ENCODE measurements at places on chromosomes 1 and 21.

GRCh38 chr21:45283611-45284455 is 3.9 kb downstream of the POFUT2 start:
- no peak for DNase-seq

- DNase-seq: no peak
Observed at GRCh38 chr1:115251340-115251748, 86.7 kb downstream of the NGF start.

DNA sequence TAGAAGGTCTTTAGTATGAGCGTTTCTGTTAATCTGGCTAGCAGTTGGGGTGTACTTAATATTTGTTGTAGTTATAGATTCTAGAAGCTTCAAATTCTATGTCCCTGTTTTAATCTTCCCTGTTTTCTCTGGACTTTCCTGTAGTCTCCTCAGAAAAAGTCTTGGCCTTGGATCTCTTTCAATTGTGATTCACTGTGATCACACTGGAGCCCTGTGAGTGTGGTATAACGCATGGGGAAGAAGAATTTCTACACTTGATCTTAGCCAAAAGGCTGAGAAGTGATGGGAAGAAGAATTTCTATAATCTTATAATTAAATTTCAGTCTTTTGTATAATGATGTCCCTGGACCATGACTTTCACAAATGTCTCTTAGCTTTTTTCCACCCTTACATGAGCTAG is 36.7 kb upstream of the COP1 start:
- DNase-seq: no peak

DNA sequence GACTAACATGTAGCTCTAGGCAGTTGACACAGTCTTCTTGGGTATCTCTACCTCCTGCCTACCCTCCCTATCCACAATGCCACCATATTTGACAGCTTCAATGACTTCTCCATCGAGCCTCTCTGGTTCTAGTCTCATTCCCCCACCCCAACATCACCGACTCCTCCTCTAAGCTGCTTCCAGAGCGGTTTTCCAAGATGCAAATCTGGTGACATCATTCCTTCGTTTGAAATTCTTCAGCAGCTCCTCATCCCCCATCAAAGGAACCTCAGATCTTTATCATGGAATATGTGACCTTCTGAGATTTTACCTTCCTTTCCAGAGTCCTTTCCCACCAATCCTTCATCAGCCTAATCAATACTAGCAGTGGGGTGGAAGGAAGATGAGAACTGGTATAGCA is 352.4 kb upstream of the RUNX1 start:
- DNase-seq: peak; percentile 49

DNA sequence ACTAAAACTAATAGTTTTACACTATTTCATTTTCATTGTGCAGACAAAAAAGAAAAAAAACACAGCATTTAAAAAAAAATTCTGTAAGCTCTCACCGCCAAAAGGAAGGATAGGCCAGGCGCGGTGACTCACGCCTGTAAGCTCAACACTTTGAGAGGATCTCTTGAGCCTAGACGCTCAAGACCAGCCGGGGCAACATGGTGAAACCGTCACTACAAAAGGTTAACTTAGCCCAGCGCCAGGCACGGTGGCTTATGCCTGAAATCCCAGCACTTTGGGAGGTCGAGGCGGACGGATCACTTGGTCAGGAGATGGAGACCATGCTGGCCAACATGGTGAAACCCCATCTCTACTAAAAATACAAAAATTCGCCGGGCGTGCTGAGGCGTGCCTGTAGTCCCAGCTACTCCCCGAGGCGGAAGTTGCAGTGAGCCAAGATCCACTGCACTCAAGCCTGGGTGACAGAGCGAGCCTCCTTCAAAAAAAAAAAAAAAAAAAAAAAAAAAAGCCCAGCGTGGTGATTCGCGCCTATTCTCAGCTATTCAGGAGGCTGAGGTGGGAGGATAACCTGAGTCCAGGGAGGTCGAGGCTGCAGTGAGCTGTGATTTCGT is 14.3 kb upstream of the SPEN start:
- DNase-seq: no peak

- no peak for DNase-seq
Observed at GRCh38 chr1:12201352-12202189, 28.3 kb upstream of the VPS13D start.

DNA sequence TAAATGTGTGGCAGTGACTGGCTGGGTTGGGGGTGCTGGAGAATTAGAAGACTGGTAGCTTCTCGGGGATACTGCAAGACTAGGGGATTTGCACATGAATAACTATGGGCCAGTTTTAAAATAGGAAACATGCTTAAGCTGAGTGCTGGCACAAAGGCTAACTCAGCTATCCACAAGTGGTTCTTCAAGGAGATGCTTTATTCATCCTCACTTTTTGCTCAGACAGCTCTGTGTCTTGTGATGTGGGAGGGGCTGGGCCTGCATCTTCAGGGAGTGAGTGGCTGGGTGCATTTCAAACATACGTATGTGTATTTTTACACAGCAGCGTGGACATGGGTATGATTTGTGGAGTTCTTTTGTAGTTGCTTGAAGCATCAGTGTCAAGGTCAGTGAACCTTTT is 2.3 kb downstream of the COQ8A start:
- no peak for DNase-seq

DNA sequence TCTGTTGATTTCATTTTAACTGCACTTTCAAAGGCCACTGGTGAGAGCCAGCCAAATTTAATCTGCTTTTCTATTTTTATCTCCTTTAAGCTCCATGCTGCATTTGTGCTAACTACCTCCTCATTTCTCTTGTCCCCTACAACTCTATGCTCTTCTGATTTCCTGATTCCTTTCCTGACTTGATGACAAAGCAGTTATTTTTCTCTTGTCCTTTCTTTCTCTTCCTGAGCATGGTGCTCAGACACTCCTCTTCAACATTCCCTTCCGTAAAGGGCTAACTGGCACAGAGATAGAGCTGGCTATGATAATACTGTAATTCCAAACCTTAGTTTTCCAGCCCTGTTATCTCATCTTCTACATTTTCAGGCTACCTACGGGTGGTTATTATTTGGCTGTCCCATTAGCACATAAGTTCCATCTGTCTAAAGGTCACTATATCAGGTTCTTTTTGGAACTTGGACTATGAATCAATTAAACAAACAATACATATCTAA is 6.8 kb upstream of the BCAS2 start:
- no peak for DNase-seq

GRCh38 chr1:72564749-72565148 is 282.4 kb upstream of the NEGR1 start:
- no peak for DNase-seq

- DNase-seq: no peak
Observed at GRCh38 chr1:208781391-208782045, 537.3 kb upstream of the PLXNA2 start.

DNA sequence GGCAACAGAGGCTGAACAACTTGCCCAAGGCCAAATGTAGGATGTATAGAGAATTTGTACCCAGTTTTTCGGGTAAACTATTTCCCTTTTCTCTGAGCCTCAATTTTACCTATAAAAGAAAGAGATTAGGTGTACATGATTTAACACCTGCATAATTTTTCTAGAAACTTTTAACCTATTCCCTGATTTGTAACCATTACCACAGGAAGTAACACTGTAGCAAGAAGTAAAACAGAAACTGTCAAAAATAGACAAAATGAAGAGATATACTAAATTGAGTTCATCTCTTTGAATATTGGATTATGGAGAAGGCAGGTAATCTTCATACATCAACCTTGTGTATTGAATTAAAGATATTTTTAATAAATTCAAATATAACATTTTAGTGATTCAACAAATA is 136.2 kb downstream of the ZC3H11B start:
- DNase-seq: no peak

- DNase-seq: no peak
Observed at GRCh38 chr1:16019644-16020277, 1.9 kb upstream of the HSPB7 start.

GRCh38 chr1:248873993-248874533 is 15.2 kb upstream of the ZNF692 start:
- no peak for DNase-seq

- DNase-seq: no peak
Observed at GRCh38 chr1:161954050-161954449, 69.6 kb downstream of the OLFML2B start.

DNA sequence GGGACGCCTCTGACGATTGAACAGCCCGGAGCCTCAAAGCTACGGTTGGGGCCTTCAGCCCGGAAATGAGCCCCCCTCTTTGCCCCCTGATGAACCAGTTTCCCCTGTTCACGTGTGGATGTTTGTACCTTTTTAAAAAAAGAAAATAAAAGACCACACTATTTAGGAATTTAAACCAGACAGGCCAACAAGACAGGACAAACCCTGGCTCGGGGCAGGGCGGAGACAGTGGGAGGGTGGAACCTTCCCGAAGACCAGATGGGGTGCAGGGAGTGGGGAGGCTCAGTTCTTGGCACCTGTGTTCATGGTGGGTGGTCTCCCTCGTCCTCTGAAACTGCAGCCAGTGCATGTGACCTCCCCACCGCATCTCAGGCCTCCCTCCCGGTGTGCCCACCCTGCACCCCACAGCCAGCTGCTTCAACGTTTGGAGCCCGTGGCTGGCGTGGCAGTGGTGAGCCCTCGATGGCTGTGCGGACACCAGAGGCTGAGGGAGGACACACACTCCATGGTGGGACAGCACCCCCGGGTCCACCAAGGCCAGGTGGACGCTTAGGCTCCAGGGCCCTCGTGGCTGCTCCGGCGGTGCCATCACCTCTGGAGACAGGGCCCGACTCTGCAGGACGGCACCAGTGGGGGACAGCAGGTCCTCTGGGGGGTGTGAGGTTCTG is 45.6 kb downstream of the COL18A1 start:
- no peak for DNase-seq

GRCh38 chr1:36520771-36521420 is 38.2 kb upstream of the CSF3R start:
- DNase-seq: no peak

DNA sequence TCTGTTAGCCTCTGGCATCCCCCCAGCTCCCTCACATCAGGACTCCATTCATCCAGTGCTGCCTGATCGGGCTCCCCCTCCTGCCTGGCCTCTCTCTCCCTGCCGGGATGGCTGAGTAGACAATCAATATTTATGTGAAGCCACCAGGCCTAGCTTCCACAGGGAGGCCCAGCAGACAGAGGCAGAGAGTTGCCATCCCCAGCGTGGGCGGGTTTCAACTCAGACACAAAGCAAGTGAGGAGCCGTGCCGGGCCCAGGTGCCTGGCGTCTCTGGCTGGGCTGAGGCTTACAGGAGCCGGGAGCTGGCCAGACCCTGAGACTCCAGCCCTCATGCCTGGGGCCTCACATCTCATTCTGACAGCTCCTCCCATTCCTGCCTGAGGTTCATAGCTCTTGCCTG is 34.5 kb upstream of the ATP2B4 start:
- no peak for DNase-seq

- DNase-seq: no peak
Observed at GRCh38 chr1:163777205-163777604, 455.5 kb downstream of the NUF2 start.

- DNase-seq: no peak
Observed at GRCh38 chr1:208117409-208117808, 126.8 kb downstream of the PLXNA2 start.

DNA sequence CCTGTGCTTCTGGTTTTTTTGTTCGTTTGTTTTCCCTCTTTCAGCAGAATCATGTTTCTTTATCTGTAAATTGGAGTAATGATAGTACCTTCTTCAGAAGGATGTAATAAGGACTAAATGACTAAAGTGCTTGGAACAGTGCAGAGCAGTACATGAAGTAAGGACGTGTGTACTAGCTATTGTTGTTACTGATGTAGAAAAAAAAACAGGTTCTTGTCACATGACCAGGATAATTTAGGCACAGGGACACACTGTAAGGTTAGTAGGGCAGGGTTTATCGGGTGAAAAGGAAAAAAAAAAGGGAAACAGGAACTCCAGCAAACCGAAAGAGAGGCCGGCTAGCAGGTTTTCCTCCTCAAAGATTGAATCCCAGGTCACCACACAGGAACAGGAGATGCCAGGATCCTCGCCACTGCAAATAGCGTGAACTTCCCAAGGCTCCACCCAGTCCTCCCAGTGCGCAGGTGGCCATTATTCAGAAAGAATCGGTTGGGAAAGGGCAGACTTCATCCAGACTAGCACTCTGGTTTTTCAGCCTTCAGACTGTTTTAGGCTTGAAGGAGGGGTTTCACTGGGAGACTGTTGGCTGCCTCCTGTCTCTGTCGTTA is 63.8 kb upstream of the PRRC2C start:
- DNase-seq: no peak

DNA sequence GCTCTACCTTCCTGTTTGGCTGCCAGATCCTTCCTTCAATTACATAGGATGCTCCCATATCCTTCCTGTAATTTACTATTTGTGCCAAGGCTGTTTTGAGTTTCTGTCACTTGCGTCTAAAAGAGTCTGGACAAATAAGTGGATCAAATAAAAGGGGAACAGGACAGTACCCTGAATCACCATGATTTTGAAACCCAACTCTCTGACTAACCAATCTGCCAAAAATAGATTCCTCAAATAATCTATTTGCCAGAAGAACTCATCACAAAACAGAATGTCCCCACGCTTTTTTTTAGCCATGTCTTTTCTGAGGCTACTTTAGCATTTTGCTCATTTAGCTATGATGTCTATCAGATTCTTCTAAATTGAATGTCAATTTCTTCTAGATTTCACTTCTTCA is 392.6 kb downstream of the NTNG1 start:
- no peak for DNase-seq

DNA sequence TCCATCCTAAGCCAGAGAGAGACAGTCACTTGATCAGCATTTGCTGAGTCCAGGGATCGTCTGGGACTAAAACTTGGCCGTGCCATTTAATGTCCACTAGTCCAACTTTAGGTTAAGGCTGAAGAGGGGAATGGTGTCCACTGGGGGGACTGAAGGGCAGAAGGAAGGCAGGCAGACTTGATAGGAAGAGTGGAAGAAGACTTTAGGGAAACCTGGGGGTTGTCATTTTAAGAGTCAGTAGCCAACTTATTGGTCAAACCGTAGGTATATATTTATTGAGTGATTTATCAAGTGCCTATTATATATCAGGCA is 1.3 kb upstream of the LMOD1 start:
- no peak for DNase-seq

Measured in HS-27A (cell line).